IPS-NIHi11 (cell line): ENCODE measurements at places on chromosomes 11 and 22.

DNA sequence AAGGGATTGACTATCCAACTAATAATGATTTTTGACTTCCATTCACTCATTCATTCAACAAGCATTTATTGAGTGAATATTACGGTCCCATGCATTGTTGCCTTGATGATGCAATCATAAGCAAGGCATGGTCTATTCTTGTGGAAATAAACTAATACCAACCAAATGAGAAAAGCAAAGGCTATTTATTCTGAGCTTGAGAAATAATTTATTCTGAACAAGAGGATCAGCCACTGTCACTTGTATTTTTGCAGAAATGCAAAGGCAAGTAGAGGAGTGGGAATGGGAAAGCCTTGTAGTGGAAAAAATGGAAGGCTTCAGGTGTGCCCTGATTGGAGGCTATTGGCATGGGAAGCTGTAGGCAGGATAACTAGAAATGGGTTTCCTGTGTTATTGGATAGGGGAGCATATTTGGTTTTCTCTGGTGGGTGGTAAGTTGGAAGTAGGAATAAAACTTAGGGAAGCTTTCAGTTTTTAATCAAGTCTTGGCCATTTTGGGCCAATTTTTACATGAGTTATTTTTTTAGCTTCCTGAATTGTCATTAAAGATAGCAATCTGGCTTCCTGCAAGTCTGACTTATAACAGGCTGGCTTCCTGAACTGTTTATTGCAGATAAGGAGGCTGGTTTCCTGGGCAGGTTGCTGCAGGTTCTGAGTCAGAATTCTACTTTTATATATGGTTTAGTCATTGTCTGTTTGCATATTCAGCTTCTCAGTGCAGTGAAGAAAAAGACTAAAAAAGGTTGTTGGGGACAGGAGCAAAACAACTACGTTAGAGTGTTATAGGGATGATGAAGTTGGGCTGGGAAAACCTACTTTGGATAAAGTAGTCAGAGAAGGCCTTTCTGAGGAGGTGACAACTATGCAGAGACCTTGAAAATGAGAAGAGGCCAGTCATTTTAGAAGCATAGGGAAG, 106.7 kb downstream of the APIP start:
- no peak for DNase-seq

GRCh38 chr11:16969010-16969999, 44.9 kb downstream of the PLEKHA7 start:
- DNase-seq = no peak

DNA sequence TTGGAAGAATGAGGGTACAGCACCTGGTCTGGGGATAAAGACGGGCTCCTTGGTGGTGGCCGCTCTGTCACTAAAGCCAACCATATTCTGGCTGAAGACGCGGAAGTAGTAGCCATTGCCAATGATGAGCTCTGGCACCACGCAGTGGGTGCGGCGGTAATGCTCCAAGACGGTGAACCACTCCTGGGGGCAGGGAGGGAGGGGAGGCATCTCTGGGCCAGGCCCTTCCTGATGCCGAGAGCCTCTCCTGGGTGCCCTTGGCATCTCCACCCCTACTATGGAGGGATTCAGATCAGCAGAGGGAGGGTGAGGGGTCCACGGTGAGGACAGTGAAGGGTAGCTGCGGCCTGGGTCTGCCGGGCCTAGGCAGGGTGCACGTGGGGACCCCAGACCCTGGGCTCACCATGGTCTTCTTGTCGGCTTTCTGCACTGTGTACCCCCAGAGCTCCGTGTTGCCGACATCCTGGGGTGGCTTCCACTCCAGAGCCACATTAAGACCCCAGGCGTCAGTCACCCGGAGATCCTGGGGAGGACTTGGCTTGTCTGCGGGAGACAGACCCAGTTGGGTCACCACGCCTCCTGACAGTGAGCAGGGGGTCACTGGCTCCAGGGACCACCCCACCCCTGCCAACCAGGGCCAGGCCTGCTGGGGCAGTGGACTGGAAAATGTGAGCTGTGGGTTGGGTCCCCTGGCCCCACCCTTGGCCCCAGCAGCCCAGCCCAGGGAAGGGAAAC, 19.5 kb downstream of the MYBPC3 start:
- no peak for DNase-seq

DNA sequence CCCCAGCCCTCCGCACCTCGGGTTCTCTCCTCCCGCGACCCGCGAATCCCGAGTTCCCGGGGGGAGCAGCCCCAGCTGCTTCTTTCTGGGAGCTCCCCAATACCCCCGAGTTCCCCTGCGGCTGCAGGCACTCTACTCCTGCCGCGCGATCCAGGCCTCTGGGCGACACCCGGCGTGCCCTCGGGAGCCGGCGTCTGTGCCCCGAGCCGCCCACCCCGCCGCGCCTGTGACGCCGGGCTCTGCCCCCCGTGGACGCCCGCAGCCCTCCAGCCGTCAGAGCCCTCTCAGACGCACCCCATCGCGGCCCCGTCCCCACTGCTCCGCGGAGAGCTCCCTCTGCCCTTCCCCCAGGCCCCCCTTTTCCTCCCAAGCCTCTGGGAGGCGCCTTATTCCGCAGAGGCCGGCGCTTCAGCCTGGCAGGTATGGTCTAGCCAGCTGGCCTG, 422 bp downstream of the GLB1L2 start:
- DNase-seq = peak; percentile 72

DNA sequence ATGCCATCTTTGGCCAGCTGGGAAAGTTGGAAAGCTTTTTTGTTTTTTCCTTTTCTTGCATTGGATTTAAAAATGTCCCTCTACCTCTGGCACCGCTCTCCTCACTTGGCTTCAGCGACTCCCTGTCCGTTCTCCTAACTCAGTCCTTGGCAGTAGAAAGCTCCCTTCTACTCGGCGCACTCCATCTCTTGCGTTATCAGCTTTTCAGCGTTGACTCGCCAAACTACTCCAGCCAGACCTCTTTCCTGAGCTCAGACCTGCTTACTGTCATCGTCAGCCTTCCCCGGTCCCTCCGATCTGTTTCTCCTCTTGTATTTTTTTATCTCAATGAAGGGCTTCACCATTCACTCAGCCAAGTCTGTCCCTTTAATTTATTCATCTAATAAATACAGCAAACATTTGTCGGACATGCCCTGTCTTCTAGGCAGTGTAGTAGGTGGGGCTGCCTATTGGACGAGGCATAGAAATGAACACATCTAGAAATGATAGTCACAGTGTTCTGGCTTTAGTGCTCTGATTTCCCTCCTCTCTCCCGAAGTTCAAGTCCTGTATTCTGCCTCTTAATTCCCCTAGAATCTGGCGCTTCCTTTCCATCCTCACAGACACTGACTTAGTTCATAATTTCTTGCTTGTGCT, 839 bp downstream of the CEP164 start:
- DNase-seq = peak; percentile 16

GRCh38 chr22:44128958-44129618, 51.6 kb upstream of the PARVG start:
- no peak for DNase-seq

DNA sequence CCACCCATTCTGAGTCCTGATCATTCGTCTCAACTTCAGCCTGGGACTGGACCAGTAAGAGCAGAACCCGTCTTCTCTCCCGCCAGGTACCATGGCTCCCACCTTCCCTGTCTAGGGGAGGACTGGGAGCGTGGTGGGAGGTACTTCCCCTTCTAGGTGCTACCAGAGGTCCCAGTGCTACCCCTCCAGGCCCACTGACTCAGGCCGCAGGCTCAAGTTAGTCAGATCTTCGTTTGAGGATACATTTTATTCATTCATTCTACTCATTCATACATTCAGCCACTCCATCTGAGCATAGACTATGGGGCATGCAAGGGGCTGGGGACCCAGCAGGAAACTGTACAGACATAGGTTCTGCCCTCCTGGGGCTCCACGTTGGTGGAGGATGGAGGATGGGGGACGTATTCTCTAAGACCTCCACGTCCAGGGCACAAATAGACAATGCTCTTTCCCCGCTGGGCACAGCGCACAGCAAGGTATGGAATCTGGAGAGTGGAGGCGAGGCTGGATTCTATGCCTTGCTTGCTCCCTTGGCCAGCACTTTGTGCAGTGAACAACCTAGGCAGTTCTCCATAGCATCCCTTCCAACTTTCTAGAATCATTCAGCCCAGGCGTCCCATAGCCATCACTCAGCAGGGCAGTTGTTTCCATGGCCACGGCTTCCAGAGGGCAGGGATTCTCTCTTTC, 1.0 kb upstream of the RAB3IL1 start:
- peak; percentile 3 for DNase-seq

- DNase-seq = no peak
These were observed 1248.9 kb downstream of the JRKL start for GRCh38 chr11:97638641-97639224.

DNA sequence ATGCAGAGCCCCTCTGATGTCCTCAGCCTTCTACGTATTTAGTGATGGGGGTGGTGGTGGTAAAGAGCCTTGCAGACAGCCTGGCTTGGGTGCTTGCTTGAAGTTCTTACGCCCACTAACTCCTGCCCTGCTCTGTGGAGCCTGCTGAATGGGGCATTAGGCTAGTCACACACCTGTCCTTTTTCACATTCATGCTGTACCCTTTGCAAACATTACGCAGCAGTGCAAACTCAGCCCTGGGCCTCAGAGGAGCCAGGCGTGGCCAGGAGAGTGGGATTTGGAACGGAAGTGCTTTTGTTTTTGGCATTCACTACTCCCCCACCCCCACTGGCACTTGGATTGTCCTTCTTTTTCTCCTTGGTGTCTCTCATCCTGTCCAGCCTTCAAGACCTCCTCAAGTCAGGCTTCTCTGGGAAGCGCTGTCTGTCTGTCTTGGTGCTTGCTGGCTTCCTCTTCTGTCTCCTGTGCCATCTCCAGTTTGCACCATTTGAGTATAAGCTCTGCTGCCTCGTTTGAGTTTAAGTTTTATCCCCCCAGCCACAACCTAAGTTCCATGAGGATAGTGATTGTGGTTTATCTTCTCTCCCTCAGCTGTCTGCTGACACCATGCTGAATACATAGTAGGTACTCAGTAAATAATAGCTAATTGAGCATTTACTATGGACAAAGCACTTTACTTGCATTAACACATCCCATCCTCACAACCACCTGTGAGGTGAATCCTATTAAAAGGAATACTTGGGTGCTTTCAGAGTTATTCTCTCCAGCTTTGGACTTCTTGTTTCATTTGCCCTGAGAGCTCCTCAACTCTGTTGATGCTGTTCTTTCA, 26.7 kb downstream of the ZBTB16 start:
- no peak for DNase-seq

- DNase-seq = peak; percentile 71
These were observed 49.3 kb downstream of the WT1 start for GRCh38 chr11:32385998-32386397.

GRCh38 chr11:21892736-21893564, 299.9 kb upstream of the ANO5 start:
- DNase-seq = no peak

DNA sequence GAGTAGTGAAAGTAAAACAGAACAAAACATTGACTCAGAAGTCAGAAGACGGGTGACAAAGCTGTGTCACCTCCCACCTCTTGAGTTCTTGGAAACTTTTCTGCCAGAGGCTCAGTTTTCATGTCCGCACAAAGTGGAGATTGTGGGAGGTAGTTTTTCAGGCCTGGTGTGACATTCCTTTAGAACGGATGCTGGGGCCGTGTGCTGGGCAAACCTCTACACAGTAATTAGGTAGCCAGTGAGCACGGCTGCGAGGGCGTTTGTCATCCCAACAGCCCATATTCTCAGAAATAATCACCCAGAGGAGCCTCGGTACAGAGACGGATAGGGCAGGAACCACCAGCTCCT, 1054.4 kb downstream of the TBC1D22A start:
- DNase-seq = no peak
